Activated T-helper 9 cell treated with anti-CD3 and anti-CD28 coated beads, Interleukin-2, amount 50 U/mL, for 16 hours (primary cell): ENCODE measurements at places on chromosomes 16 and 17.

GRCh38 chr17:62823111-62823893 is 15.2 kb upstream of the MARCHF10 start:
- no peak for DNase-seq

DNA sequence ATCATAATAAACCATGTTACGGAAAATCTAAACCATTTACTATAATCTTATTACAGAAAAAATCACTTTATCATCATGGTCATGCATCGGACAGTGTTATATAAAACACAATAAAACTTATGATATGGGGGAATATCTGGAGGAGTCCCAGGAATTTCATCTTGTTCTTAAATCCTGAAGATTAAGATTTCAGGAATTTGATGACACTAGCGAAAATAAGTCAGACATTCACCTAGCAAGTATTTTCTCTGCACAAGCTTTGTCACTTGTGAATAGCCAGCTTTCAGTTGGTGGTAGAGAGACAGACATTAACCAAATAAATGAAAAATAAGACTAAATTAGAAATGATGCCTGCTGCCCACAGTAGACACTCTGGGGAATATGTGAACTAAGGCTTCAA is 410.0 kb downstream of the RBFOX1 start:
- no peak for DNase-seq

DNA sequence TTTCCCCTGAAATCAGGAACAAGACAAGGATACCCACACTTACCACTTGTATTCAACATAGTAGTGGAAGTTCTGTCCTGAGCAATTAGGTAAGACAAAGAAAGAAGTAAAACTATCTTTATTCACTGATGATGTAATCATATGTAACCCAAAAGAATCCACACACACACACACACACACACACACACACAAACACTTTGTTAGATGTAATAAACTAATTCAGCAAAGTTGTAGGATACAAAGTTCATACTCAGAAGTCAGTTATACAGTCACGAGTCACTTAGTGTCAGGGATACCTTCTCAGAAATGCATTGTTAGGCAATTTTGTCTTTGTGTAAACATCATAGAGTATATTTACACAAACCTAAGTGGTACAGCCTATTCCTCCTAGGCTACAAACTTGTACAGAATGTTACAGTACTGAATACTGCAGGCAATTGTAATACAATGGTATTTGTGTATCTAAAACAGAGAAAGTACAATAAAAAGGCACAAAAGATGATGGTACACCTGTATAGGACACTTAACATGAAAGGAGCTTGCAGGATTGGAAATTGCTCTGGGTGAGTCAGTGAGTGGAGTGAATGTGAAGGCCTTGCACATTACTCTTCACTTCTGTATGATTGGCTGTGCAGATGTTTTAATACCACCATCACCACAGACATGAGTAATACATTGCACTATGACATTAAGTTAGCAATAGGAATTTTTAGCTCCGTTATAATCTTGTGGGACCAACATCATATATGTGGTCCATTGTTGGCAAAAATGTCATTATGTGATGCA is 370.1 kb downstream of the ZFHX3 start:
- no peak for DNase-seq

GRCh38 chr17:61066062-61066461 is 333.6 kb upstream of the TBX2 start:
- no peak for DNase-seq

DNA sequence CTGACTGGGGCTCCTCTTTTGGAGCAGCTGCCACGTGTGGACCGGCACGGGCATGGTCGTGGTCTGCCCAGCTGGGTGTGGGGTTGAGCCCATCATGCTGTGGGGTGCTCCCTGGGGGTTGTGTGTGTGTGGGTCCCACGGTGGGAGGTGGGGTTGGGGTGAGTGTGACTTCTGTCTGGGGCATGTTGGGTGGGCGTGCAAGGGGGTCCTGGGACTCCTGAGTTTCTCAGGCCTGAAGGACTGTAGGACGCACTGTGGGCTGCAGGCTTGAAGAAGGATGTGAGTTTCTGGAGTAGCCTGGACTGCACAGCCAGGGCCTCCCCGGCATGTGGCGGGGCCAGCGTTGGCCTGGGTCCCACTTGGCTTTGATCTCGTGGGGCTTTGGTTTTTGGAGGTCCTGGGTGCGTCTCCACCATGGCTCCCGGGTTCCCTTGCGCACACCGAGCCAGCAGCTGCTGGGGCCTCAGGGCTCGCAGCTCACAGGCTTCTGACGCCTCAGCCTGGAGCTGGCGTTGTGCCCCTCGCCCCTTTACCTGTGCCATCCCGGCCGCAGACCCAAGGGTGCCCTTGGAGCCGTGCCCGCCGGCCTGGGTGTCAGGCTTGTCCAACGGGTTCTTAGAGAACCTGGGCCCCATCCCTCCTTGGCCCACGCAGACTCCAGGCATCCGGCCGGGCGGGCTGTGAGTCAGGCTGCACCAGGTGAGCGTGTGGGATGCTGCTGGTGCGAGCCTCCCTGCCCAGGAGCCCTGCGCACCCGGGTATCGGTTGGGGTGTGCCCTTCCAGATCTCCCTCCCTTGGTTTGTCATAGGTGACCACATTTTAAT is 34.4 kb upstream of the ZNF750 start:
- DNase-seq = no peak

- no peak for DNase-seq
Observed at GRCh38 chr17:82679586-82680465, 18.7 kb downstream of the RAB40B start.

- DNase-seq = no peak
Observed at GRCh38 chr17:40931311-40931710, 6.1 kb downstream of the KRT23 start.

DNA sequence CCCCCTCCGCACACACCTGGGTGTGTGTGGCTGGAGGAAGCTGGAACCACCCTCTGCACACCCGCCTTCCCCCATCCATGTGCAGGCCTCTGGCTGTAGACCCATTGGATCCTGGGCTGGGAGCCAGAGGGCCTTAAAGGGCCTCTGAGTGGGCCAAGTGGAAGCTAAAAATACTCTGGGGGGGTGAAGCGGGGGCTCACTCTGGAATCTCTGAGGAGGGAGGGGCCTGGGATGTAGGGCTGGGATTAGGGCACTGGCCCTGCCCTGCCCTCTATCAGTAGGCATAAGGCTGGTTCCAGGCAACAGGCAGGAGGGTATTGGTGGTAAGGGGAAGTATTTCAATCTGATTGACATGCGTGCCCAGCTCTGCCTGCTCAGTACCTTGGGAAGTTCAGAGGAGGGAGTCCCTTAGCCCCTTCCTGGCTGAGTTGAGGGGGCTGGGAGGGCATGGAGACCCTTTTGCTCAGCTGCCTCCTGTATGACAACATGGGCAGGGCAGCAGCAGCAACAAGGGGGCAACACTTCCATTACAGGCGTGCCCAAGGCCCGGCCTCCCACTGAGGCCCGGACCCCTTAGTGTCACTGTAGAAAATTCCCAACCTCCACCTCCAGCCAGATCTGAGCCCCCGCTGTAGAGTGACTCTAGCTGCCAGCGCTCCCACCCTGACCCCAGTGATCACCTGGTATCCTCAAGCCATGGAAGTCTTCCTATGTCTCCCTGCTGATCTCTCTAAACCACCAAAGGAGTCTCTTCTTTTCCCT is 5.2 kb downstream of the ITGA3 start:
- no peak for DNase-seq

DNA sequence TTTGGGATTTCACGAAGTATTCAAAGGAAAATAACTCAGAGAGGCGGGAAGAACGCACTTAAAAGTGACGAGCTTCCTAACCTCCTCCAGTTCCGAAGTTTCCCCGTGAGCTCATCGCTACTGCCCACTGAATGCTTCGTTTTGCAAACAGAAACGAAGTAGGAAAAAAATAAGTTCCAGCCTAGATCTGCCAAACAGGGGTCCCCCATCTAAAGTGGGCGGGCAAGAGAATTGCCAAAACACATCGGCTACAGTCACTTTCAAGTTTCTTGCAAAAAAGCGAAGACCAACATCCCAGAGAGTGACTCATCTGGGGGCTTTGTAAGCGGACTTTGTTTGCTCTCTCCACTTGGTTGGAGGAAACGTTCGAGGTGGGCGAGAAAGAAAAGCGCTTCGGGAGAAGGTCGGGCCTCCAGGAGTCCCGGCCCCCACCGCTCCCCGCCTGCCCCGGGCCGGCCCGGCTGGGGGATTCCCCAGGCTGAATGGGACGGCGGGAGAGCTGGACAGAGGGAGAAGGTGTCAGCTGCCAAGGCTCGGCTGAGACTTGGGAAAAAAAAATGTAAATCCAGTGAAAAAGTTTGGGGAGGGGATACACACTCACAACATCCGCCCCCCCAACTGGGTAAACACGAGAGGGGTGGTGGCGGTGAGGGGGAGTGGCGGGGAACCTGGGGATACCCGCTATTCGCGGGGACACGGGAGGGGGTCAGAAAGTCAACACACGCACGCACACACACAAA is 1.0 kb downstream of the VEZF1 start:
- DNase-seq = peak; percentile 16

- DNase-seq = no peak
Observed at GRCh38 chr16:67606632-67607031, 38.3 kb upstream of the CARMIL2 start.

GRCh38 chr16:6732166-6732565 is 600.5 kb upstream of the RBFOX1 start:
- DNase-seq = no peak

- no peak for DNase-seq
Observed at GRCh38 chr17:29929006-29929532, 959 bp downstream of the SSH2 start.

GRCh38 chr17:44004077-44004760 is at the start of gene NAGS:
NAGS (plus strand) TSS chr17:44004622; CDS start chr17:44004664, 42 bp downstream.
- DNase-seq = no peak

DNA sequence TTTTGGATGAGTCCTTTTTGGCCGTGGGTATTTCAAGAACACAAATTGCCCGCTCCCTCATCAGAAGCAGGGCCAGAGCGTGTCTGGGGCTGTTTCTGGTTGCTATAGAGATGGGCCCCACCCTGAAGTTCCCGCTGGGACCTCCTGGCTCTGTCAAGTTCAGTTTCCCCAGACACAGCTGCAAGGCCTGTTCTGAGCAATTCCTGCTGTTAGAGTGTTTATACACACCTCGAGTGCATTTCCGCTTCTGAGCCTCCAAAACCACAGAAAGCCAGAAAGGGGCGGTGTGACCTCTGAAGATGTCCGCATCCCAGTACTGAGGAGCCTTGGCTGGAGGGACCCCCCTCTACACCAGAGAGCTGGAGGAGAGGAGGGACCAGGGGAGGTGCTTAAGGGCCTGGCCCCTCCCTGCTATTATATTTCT is 9.3 kb upstream of the WBP2 start:
- DNase-seq = no peak

DNA sequence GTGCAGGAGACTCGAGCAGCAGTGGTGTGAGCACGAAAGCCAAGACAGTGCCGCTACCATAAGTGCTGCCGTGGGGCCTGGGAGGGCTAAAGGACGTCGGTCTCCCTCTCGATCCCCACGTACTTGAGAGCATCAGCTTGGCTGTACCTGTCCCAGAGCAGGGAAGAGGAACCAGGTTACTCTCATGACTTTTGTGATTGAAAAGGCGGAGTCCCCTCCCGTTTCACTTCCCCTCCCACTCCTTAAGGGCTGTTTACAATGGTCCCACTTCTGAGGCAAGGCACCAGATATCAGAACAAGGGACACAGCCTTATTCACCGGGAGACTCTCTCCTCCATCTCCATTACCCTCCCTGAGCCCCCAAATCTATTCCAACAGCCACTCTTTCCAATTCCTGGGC is 20.1 kb downstream of the CNTNAP1 start:
- no peak for DNase-seq

- DNase-seq = no peak
Observed at GRCh38 chr16:30355954-30356308, 823 bp upstream of the CD2BP2 start.

DNA sequence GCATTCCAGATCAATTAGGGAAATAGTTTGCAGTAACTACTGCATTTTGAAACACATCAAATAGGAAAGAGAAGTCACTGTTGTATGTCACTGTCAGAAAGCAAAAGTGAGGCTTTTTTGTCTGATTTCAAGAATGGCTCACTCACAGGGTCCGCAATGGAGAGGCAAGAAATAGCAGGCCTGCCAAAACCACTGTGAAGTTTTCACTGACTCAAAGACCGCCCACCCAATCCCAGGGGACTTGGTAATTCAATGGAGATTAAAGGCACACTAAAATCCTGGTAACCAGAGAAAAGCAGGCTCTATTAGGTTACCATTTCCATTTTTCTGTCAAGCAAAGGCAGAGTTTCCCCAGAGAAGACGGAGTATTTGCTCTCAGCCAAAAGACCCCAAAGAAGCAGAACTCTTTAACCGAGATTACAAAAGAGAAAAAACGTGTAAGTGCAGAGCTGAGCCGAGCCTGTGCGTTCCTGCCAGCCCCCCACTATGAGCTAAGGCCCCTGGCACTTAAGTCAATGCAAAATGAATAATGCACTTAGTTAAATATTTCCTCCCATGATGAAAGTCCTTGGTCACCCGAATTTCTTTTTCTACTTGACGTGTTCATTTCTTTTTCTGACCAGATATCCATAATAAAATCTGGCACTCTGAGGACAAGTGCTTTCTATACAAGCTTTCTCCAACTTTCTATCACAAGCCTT is 57.0 kb downstream of the FOXL1 start:
- DNase-seq = no peak

DNA sequence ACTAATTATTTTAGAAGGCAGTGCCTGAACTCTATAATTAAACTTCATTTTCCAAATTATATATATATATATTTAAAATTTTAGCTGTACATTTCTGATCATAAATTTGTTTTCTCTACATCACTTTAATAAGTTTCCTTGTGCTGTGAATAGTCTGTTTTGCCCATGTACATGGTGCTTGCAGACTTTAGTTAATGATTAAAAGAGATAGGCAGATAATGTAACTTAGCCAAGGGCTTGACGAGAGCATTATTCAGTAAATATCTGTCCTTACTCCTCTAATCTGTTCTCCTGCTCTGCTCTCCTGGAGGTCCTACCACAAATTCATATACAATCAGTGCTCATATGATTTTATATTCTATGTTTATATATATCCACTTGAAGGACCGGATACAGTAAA is 595.2 kb upstream of the KIF2B start:
- no peak for DNase-seq

GRCh38 chr16:84864326-84864955 is 44.7 kb downstream of the CRISPLD2 start:
- no peak for DNase-seq
